ENCODE measurements at places on chromosomes 12 and 14.

DNA sequence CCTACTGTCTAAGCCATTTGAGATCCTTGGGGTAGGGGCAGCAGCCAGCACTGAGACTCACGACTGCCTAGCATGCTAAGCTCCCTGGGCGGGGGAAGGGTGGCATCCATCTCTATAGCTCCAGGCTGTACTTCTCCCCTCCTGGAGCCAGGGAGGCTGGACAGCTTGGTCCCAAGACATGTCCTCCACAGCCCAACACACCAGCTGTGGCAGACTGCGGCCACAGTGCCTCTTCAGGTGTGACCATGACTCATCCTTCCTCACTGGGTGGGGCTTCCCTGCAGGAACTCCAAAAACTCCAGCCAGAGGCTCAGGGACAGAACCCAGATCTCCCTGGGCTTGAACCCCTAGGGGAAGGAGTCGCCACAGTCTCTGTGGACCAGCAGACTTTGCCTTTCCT is 193.9 kb downstream of the GPHN start:
- DNase-seq: no peak

GRCh38 chr14:22432348-22432976 is 156.6 kb downstream of the DAD1 start:
- no peak for DNase-seq

DNA sequence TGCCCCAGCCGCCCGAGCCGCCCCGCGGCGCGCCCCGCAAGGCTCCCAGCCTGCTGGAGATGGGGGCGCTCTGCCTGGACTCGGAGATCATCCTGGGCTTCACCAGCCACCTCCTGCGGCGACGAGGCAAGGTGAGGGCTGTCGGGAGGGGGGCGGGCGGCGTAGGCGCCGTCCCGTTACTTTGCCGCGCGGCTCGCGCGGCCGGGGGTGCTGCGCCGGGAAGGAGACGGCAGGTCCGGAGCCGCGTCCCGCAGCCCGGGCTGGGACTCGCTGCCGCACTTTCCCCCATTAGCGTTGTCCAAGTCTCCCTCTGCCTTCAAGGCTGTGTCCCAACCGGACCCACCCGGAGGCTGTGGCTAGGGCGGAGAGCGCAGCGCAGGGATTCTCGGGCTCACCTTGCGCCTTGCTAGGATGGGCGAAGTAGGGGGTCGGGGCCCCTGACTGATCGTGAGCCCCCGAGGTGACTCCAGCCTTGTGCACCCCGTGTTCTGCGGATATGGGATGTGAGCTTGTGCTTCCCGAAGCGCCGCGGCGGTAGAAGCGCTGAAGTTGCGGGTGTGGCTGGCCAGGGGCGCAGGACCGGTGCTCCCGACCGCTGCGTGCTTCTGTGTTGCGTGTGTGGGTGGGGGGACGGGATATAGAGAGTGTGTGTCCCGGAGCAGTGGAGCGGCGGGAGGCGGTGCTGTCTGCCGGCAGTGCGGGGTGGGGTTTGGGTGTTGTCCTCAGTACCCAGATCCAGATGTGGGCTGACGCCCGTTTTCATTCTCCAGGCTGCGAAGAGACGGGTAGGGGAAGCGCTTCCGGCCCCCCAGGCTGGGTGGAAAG is 1.7 kb upstream of the KIF26A start:
- no peak for DNase-seq

GRCh38 chr12:131444220-131445164 is 266.4 kb upstream of the SFSWAP start:
- DNase-seq: no peak

GRCh38 chr14:68124050-68124449 is 304.5 kb downstream of the RAD51B start:
- no peak for DNase-seq

DNA sequence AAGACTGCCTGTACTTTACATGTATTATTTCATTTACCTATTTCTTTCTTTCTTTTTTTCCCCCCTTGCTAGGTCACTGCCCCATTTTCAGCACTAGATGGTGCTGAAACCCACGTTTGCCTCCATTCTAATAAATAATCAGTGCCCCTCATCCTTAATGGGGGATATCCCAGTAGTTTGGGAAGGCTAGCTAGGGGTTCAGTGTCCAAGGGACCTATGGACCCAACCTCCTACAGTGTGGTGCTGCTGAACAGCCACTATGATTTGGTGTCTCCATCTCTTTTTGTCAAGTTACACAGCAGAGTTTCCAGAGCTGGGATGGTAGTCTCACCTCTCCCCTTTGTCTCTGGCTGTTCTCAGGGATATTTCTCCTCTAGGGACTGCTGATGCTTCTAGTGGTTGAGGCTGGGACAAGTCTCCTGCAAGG is 6.5 kb upstream of the HCFC2 start:
- no peak for DNase-seq
